HepG2 (cell line): ENCODE measurements at places on chromosomes 2 and 18. TPM values are rescaled to one million over a fixed set of nuclear protein-coding genes. Genes with fewer than 3 reads are reported as not detected.

GRCh38 chr2:121200011-121200347, 85.0 kb downstream of the TFCP2L1 start:
- H3K36me3 ChIP-seq: no peaks in the 10 kb centered on the region
- peaks cover 14% of the 10 kb centered on the region for H3K27me3 ChIP-seq
- H3K4me3 ChIP-seq: no peak overlapping the region
- H3K27ac ChIP-seq: no peak overlapping the region

DNA sequence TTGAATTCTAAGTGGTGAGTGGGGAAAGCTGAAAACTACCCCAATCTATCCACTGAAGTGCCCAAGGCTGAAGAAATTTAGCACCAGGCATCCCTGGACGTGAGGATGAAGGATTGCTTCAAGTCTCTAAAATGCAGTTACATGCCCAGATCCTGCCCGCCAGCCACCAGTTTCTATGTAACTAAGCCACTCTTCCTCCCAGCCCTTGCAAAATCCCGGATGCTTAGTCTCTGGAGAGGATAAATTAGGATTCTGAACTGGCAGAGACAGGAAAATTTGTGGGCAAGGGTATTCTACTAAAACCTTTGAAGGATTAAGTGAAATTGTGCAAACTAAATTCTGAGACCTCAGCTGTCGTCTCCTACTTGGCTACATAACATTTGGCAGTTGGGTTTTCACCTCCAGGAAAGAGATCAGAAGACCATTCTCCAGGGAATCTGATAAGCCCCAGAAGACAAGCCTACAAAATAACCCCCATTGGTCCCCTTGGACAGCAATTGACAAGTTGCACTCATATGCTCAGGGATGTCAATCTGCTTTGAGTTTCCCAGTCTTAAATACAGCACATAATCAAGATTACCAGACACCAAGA, 93.9 kb upstream of the CD226 start:
- no peak overlapping the region for H3K4me3 ChIP-seq
- H3K27ac ChIP-seq: no peak overlapping the region
- H3K4me1 ChIP-seq: peaks cover 10% of the 10 kb centered on the region; the same call in 1 of the 2 replicates
- no peaks in the 10 kb centered on the region for H3K27me3 ChIP-seq

- H3K27me3 ChIP-seq: peaks cover 7% of the 10 kb centered on the region; the same call in 2 of the 3 replicates
- DNase-seq: no peak
- H3K4me1 ChIP-seq: 0 out of 2 replicates have a peak, but pooled peaks cover 8% of the 10 kb centered on the region
- H3K4me3 ChIP-seq: no peak overlapping the region
Observed at GRCh38 chr2:1981850-1982249, 237.5 kb upstream of the PXDN start.

DNA sequence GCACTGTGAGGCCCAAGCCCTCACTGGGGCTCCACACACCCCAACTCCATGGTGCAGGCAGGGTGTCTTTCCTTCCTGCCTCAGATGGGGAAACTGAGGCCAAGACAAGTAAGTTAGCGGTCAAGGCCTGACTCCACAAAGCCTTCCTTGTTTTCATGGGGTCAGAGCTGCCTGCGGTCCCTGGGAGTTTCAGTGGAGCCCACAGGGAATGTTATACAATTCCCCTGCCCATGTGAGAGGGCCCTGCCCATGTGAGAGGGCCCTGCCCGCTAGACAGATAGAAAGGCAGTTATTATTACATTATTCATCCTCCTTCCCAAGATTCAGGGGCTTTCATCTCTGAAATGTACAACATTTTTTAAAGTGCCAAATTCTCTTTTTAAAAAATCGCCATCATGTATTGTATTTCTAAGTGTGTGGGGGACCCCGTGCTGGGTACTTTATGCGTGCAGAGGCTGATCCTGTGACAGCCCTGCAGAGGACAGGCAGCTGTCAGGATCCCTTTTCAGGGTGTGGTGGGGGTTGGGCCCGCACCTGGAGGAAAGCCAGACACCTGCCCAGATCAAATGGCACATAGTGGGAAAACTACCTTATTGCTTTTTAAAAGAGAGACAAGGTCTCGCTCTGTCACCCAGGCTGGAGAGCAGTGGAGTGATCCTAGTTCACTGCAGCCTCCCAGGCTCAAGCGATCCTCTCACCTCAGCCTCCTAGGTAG, 23.4 kb downstream of the FBLN7 start:
- no peak overlapping the region for H3K27ac ChIP-seq
- no peak overlapping the region for H3K4me3 ChIP-seq
- H3K36me3 ChIP-seq: no peaks in the 10 kb centered on the region
- no peak for DNase-seq
- H3K4me1 ChIP-seq: peaks cover 12% of the 10 kb centered on the region
- H3K27me3 ChIP-seq: no peaks in the 10 kb centered on the region; the same call in 1 of the 2 replicates

DNA sequence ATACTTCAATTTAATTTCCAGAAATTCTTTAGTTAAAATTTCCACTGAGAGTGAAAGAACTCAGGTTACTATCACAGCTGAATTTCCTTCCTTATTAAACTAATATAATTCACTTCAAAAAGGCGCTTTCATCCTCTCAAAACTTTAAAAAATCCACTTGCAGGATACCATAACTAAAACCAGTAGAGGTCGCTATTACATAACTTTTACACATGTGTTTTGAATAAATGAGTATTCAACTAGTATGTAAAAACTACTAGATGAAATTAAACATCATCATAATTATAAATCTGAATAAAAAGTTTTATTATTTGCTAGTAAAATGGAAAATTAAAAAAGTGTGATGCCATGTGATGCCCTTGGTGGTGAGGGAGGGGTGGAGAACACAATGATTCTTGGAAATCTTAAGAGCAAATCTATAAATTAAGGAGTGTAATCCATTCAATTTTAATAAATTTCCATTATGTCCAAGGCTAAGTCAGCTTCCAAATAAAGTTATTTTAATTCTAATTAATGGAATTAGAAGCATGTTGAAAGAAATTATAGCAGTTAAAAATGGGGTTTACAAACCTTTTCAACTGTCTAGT, 61.4 kb downstream of the SOS1 start:
- peak; percentile 62 for DNase-seq
- H3K27me3 ChIP-seq: no peaks in the 10 kb centered on the region
- H3K4me3 ChIP-seq: no peak overlapping the region
- H3K36me3 ChIP-seq: peaks cover 3% of the 10 kb centered on the region
- no peaks in the 10 kb centered on the region for H3K4me1 ChIP-seq

- 0 out of 2 replicates have a peak, but pooled peaks cover 6% of the 10 kb centered on the region for H3K4me1 ChIP-seq
- no peak overlapping the region for H3K27ac ChIP-seq
- no peak for DNase-seq
Observed at GRCh38 chr2:171334171-171334570, 99.6 kb downstream of the METTL8 start.

DNA sequence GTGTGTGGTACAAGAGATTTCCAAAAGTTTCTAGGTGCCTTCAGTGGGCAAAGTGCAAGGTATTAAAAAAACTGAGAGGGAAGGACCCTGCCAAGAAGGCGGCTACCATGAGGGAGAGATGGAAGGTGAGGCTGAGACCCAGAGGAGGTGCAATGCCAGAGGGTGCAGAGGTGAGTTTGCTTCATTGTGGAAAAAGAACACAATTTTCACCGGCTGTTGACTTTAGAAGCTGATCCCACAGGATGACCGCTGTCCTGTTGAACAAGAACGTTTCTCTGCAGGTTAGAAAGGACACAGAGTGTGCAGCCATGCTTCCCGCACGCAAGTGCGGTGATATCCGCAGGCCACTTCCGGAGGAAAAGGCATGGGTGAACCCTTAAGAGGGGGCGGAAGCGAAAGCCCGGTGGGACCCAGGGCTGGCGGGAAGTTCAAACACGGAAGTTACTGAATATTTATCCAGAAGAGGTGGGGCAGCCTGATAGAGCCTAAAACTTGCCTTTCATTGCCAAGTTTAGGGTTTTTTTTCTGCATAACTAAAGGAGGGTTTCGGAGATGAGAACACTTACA, 16.6 kb downstream of the SP110 start:
- H3K36me3 ChIP-seq: no peaks in the 10 kb centered on the region
- H3K4me1 ChIP-seq: no peaks in the 10 kb centered on the region
- no peak for DNase-seq

GRCh38 chr2:105592288-105592687, 152.4 kb upstream of the NCK2 start:
- H3K27ac ChIP-seq: no peak overlapping the region
- H3K27me3 ChIP-seq: peaks cover 22% of the 10 kb centered on the region
- H3K4me1 ChIP-seq: no peaks in the 10 kb centered on the region
- DNase-seq: no peak
- H3K4me3 ChIP-seq: no peak overlapping the region
- no peaks in the 10 kb centered on the region for H3K36me3 ChIP-seq

DNA sequence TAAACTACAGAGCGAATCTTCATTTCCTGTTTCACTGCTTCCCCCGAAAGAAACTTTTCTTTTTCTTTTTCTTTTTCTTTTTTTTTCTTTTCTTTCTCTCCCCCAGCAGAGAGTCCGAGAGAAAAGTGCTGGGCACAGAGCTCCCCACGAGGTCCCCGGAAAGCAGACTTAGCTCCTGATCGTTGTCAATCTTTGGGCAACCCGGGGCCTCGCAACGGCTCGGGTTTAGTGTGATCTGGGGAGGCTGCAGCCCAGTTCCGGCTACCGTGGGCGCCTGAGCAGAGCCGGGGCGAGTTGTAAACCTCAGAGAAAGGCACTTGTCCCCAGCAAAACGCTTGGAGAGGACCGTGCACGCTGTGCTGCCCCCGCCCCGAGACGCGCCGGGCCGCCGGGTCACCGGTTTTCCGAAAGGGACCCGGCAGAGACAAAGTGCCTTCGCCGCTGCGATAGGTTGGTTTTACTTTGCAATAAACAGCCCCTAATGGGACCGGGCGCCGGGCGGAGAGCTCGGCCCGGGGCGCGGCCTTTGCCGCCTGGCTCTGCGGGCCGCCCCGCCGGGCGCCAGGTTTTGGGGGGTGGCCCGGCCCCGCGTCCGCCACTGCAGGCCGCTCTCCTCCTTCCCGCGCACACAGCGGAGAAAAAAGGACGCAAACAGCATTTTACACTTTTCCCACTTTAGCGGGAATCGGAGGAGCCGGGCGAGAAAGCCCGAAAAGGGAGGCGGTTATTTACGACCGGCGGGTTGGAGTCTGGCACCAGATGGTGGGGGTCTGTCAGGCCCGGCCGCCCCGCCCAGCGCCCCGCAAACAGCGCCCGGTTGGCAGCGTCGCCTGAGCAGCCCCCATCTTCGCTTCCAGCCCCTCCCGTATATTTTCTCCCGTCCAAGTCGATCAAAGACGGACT, 136.0 kb downstream of the INSIG2 start:
- no peak overlapping the region for H3K27ac ChIP-seq
- H3K4me1 ChIP-seq: no peaks in the 10 kb centered on the region
- no peak overlapping the region for H3K4me3 ChIP-seq
- no peaks in the 10 kb centered on the region for H3K36me3 ChIP-seq
- DNase-seq: no peak

GRCh38 chr2:231370429-231370748, 25.1 kb upstream of the B3GNT7 start:
- DNase-seq: no peak
- no peak overlapping the region for H3K27ac ChIP-seq
- H3K4me3 ChIP-seq: no peak overlapping the region
- H3K4me1 ChIP-seq: peaks cover 9% of the 10 kb centered on the region

GRCh38 chr2:189569295-189569910, 11.2 kb downstream of the SLC40A1 start:
- peak overlapping the region; percentile 0 for H3K27ac ChIP-seq
- H3K4me3 ChIP-seq: no peak overlapping the region
- no peak for DNase-seq

Gene GAD1
- total RNA-seq: 0.09 TPM in 1 of 2 replicates, not detected in the other

Gene IL18R1
- 0.04 TPM in 1 of 2 replicates, not detected in the other for total RNA-seq

Gene VWA3B
- total RNA-seq: not detected in 2 replicates

Gene TMEM37
- total RNA-seq: 23.7 and 37.7 TPM in 2 replicates

Gene PAX8
- total RNA-seq: 1.3 and 1.5 TPM in 2 replicates

Gene MYCN
- not detected in 2 replicates for total RNA-seq

Gene PLEKHB2
- 78.9 and 110 TPM in 2 replicates for total RNA-seq

Gene REEP1
- total RNA-seq: 0.14 and 0.27 TPM in 2 replicates

Gene SCN1A
- 19.6 and 39.4 TPM in 2 replicates for total RNA-seq

Gene SIX3
- total RNA-seq: not detected in 2 replicates
